ENCODE measurements at places on chromosomes 12 and 14.

DNA sequence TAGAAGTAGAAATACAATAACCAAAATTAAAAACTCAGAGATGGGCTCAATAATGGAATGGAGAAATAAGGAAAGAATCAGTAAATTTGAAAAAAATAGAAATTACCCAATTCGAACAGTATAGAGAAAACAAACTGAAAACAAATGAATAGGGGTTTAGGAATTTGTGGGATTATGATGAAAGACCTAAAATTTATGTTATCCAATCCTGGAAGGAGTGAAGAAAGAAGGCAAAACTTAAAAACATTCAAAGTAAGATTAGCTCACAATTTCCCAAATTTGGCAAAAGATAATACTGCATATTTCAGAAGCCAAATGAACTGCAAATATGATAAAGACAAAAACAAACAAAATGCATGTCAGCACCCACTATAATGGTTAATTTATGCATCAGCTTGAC lies 177.1 kb downstream of the CCDC91 start:
- DNase-seq = no peak

DNA sequence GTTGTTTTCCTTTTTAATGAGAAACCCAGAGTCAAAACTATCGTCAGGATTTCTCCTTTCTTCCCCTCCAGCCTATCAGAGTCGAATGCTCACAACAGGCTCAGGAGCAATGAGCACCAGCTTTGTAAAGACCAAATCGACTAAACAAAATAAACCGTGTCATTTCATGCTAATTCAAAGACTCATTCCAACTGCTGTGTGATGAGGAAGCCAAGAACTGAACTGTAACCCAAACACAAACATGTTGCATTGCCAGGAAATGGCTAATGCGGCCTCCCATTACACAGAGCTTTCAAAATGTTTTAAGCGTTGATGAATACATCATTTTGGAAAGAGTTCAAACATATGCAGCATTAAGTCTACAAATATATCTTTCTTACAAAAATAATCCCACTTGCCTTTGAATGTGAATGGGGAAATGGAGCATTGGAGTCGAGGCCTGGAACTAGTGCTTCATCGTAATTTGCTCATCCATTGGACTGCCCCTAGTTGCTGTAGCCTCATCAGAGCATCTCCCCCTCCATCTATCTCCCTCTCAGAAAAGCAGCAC lies 349.5 kb downstream of the GXYLT1 start:
- no peak for DNase-seq

- no peak for DNase-seq
Observed at GRCh38 chr14:96567289-96567899, 65.2 kb downstream of the PAPOLA start.

DNA sequence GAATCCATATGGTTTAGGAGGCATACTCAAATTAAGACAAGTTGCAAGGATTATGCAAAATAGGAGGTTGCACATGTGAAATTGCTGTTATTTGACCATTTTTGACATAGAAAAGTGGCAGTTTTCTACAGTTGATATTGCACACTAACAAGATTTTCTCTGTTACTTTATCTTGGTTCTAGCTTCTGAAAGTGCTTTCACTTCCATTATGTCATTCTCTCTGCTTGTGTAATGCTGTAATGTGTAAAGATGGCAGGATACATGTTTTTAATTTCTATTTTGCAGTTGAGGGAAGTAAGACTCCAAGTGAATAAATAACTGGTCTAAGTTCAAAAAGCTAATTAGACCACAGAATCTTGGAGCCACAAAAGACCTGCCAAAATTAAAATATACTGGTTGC lies 60.6 kb downstream of the MYRFL start:
- no peak for DNase-seq

DNA sequence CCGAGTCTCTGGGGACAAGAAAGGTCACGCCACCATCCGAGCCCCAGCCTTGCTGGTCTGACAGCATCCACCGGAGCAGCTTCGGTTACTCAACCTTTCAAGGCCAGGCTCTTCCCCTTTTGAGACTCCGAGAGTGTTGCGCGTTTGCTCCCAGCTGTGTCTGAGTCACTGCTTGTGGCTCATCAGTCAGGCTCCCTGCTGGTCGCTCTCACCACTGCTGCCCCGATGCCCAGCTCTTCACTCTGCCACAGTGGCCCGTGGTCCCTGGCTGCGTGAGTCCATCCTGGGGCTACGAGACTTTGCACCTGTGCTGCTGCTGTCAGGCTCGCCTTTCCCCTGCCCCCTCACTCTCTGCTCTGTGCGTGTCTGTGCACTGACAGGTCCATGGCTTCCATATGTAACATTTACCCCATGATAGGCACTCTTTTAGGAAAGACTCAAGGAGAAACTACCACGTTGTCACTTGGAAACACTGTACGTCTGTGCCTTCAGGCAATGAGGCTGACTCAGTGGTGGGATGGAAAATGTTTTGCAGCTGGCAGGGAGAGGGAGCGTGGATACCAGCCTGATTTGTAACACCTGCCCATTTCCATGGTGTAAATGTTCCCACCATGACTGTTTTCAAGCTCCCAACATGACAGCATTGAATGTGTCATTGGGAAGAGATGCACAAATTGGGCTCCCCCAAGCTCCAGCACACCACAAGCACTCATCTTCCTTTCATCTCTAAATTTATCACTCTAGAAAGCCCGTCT lies 350.7 kb downstream of the TMEM132D start:
- DNase-seq = no peak

DNA sequence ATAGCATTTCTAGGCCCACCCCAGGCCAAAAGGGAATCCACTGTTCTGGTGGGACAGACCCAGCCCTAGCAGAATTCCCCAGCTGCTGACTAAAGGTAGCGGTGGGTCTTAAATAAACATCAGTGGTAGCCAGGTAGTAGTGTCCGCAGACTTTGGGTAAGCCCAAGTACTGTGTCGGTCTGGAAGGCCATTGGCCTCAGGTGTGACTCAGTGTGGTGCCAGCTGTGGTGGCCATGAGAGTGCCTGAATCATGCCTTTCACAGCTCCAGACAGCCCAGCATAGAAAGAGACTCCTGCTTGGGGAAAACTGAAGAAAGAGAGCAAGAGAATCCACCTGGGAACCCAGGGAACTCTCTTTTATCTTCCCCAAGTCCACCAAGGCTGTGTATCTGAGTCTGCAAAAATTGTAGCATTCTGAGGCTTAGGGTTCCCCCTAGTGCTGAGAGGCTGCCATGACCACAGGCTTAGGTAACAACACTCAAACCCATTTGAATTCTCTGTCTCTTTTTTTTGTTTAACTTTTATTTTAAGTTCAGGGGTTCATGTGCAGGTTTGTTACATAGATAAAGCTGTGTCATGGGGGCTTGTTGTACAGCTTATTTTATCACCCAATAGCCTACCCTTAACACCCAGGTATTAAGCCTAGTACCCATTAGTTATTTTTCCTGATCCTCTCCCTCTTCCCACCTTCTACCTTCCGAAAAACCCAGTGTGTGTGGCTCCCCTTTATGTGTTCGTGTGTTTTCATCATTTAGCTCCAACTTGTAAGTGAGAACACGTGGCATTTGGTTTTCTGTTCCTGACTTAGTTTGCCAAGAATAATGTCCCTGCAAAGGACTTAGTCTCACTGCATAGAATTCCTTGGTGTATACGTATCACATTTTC lies 16.7 kb upstream of the CD163L1 start:
- DNase-seq = no peak

DNA sequence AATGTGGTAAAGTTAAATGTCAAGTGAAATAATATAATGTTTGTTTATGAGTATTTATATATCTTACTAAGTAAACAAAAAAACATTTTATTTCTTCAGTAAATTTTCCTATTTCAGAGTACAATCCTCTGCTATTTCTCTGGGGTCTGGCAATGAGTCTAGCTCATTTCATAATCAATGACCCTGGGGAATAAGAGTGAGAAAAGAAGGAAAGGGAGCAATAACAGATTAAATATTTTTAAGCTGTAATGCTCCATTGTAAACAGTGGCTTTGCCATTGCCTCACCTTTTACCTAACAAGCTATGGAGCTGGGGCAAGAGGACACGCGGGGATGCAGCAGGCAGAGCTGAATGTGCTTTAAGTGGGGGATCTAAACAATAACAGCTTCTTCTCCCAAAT lies 1071.9 kb downstream of the FLRT2 start:
- DNase-seq = no peak

GRCh38 chr14:80208461-80208860 lies 2.8 kb downstream of the DIO2 start:
- no peak for DNase-seq
